ENCODE measurements at places on chromosomes 7 and 10. TPM values are rescaled to one million over a fixed set of nuclear protein-coding genes. Genes with fewer than 3 reads are reported as not detected.

GSTO2 gene
- not detected for total RNA-seq

ADIRF gene
- total RNA-seq, result 11.5 TPM

COL1A2 gene
- total RNA-seq, result 6,663 TPM

SPACDR gene
- not detected for total RNA-seq

BTBD16 gene
- total RNA-seq, result not detected

C10orf67 gene
- total RNA-seq, result under 0.01 TPM

JCAD gene
- 19.8 TPM for total RNA-seq

MSS51 gene
- 22.4 TPM for total RNA-seq

PRSS37 gene
- not detected for total RNA-seq

ABCC2 gene
- 1.6 TPM for total RNA-seq

CDNF gene
- 1.0 TPM for total RNA-seq

VIPR2 gene
- 6.3 TPM for total RNA-seq

TDRD1 gene
- total RNA-seq, result 0.52 TPM

CASTOR2 gene
- total RNA-seq, result 15.1 TPM

GRID2IP gene
- not detected for total RNA-seq

CFAP58 gene
- total RNA-seq, result under 0.01 TPM

VPS37D gene
- total RNA-seq, result 3.1 TPM

MSMB gene
- total RNA-seq, result not detected

OPN1SW gene
- not detected for total RNA-seq

PRLHR gene
- total RNA-seq, result not detected

TMEM130 gene
- 0.52 TPM for total RNA-seq

PRSS1 gene
- not detected for total RNA-seq

CDC14C gene
- not detected for total RNA-seq

AKR1C1 gene
- total RNA-seq, result 9.9 TPM

PNLIP gene
- 1.0 TPM for total RNA-seq

MYO3A gene
- 1.0 TPM for total RNA-seq

OSBPL3 gene
- total RNA-seq, result 2.6 TPM

TBC1D12 gene
- 17.7 TPM for total RNA-seq

FXYD4 gene
- not detected for total RNA-seq

XRCC2 gene
- total RNA-seq, result 1.6 TPM

NEUROG3 gene
- not detected for total RNA-seq

ZNF92 gene
- 4.7 TPM for total RNA-seq

C10orf95 gene
- not detected for total RNA-seq

SLC13A4 gene
- total RNA-seq, result not detected

OR2A5 gene
- total RNA-seq, result not detected

SH2B2 gene
- total RNA-seq, result 5.7 TPM

PSD gene
- total RNA-seq, result 3.7 TPM

PILRB gene
- total RNA-seq, result 4.2 TPM

VSIR gene
- total RNA-seq, result 13.6 TPM

KLLN gene
- total RNA-seq, result under 0.01 TPM

DUSP5 gene
- 5.2 TPM for total RNA-seq

Data from skeletal muscle tissue (tissue), 5 donors.